Activated CD4-positive, CD25-positive, alpha-beta regulatory T cell treated with anti-CD3 and anti-CD28 coated beads, Interleukin-2, amount 50 U/mL, for 72 hours (primary cell): ENCODE measurements at places on chromosomes 2 and 18.

DNA sequence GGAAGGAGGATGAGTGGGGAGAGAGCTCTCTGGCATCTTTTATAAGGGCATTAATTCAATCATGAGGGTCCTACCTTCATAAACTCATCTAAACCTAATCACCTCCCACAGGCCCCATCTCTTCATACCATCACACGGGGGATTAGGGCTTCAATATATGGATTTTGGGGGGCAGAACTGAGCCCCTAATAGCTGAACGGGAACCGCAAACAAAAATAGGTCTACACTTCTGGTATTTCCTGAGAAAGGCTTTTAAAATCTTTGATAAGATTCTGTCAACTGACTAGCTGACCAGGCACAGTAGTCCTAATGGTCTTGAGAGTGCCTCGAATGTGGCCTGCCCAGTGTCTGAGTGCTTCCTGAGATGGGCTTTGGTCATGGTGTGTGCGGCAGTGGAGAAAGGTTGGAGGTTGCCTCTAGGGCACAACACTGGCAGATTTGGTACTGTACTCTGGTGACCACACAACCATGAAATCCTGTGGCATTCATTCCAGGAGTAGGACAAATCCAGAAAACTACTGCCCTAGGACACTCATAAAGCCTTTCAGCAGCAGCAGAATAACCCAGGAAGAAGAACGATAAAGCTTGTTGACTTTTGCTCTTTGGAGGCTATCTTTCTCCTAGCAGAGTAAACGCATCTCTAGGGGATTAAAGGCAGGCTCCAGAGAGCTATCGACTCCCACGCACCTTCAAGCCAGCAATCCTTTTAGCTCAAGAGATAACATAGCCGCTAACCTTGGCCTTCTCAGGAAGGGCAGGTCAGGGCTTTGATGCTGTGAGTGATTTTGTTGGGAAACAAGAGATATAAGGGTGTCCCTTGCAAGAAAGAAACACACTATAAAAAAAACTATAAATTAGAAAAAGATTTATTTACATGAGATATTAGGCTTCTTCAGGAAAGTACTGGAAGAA, 12.3 kb upstream of the APOB start:
- no peak for DNase-seq

GRCh38 chr2:216925636-216926366, 65.9 kb upstream of the TNP1 start:
- no peak for DNase-seq

DNA sequence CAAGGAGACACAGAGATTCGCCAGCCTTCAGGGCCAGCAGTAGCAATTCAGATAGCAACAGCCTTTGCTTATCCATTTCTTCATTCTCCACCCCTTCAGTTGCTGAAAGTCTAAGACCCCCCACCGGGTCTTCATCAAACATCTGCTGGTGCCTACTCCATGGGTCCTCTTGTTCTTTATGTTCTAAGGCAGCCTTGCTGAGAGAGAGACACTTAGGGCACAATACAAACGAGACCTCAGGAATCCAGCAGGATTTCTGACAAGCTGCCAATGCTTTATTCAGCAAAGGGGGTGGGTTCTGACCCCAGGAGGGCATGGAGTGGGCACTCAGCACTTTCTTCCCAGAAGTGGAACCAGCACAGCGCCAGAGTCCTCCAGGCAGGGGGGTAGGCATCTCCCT, 36.2 kb upstream of the CNGA3 start:
- no peak for DNase-seq

DNA sequence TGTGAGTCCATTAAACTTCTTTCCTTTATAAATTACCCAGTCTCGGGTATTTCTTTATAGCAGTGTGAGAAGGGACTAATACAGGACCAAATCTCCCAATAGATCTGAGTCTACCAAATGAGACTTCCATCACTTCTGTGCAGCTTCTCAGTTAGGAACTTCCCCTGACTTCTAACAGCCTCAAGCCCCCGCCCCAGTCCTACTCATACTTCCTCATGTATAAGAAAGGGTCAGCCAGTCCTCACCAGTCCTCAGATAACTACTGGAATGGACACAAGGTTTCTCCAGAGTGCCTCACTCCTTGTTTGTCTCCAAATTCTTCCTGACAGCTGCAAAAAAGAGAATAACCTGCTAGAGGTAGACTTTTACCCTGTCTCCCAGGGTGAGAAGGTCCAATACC, 19.5 kb downstream of the TTC32 start:
- no peak for DNase-seq

DNA sequence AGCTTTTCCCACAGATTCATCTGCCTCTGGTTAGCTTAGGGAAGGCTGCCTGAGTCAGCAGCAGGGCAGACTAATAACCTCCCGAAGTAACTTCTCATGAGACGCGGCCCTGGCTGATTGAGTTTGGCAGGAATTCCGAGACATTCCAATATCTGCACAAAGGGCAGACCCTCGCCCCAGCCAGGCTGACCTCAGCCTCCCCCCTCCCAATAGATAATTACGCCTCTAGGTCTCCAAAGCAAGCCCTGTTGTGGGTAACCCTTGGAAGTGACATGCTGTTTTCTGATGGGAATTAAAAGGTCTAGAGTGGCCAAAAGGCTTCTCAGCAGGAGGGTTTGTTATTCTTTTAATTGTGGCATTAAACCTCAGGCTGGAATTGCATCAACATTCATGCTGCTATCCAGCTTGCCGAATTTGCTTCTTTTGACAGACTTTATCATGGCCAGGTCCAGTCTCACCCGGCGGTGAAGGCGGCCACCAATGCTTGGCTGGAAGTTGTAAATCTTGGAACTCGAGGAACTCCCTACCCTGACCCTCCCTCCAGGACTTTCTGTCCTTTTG, 98.0 kb upstream of the SLC14A2 start:
- no peak for DNase-seq

- DNase-seq, result no peak
Observed at GRCh38 chr2:234189230-234189629, 138.7 kb downstream of the SPP2 start.

DNA sequence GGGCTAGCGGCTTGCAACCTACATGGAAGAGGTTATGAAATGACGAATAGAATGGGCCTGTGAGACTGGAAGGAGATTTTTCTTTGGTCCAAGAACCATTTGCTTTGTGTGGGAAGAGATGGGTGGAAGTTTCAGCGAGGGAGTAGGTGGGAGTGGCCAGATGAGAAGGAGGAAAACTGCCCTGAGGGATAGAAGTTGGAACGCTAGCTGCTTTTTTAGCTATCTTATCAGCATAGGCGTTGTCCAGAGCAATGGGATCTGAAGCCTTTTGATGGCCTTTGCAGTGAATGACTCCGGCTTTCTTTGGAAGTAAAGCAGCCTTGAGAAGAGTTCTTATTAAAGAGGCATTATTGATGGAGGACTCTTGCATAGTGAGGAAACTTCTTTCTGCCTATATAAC, 52.4 kb downstream of the SPTBN1 start:
- no peak for DNase-seq

GRCh38 chr2:75751360-75751759, 40.6 kb upstream of the GCFC2 start:
- DNase-seq, result no peak

DNA sequence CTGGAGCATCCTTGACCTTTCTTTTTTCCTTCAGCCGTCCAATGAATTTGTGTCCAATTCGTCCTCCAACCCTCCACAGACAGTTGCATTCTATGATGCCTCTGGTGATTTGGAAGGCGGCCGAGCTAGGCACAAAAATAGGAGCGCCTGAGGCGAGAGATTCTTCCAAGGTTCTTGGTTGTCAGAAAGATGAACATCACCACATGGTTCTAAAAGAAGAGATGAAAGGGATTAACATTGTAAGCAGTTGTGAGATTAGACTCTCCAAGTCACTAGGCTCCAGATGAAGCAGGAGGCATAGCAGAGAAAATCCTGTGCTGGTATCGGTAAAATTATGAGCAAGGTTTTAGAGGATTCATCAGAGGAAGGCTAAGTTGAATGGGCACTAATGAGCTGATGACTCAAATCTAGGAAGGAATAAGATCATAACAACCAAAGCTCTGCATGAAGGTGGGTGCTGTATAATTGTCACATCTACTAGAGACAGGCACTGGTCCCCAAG, 75.4 kb upstream of the MAP4K3 start:
- no peak for DNase-seq

DNA sequence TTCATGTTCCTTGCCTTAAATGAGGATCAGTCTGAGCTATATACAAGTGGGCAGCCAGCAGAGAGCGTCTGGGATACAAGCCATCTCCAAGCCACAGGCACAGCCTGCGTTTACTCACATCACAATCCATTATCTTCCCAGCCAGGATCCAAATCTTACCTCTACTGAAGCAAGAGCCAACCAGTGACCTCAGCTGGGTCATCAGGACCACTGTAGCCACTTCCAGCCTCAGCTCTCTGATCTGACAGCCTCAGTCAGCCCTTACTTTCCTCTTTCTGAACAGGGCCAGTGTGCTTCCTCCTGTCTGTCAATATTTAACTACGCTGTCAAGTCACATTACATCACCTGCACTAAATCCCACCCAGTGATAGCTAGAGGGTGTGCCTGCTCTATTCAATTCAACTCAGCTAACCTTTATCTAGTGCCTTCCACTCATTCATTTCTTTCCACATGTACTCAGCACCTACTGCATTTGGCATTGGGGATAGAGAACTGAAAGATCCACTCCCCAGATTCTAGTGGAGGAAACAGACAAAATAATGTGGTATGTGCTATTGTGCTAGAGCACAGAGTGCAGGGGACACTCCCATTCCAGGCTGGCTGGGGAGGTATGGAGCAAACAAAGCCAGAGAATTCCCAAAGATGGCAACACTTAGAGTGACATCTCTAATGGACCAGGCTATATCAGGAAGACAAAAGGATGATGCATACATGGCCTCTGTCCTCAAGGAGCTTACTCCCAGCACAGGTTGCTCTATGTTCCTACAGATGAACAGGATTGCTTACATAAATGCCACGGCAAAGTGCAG, 146.5 kb downstream of the NCKAP5 start:
- DNase-seq, result no peak

- DNase-seq, result no peak
Observed at GRCh38 chr2:224101820-224102630, 62.9 kb upstream of the SERPINE2 start.

GRCh38 chr2:109206569-109207146, 77.7 kb downstream of the SH3RF3 start:
- DNase-seq, result no peak

DNA sequence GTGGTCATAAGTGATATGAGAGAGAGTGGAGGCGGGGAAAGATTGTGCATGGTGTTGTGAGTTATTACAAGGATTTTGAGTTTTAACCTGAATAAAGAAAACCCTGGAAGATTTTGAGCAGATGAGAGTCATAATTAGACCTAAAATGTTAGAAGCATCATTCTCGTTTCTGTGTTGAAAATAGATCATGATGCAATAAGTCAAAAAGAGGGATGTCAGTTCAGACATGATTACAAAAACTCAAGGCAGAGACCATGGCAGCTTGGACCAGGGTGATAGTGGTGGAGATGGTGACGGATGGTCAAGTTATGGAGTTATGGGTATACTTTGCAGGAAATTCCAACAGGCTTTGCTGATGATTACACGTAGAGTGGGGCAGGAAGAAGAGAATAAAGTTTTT, 267.2 kb downstream of the CDH20 start:
- no peak for DNase-seq

DNA sequence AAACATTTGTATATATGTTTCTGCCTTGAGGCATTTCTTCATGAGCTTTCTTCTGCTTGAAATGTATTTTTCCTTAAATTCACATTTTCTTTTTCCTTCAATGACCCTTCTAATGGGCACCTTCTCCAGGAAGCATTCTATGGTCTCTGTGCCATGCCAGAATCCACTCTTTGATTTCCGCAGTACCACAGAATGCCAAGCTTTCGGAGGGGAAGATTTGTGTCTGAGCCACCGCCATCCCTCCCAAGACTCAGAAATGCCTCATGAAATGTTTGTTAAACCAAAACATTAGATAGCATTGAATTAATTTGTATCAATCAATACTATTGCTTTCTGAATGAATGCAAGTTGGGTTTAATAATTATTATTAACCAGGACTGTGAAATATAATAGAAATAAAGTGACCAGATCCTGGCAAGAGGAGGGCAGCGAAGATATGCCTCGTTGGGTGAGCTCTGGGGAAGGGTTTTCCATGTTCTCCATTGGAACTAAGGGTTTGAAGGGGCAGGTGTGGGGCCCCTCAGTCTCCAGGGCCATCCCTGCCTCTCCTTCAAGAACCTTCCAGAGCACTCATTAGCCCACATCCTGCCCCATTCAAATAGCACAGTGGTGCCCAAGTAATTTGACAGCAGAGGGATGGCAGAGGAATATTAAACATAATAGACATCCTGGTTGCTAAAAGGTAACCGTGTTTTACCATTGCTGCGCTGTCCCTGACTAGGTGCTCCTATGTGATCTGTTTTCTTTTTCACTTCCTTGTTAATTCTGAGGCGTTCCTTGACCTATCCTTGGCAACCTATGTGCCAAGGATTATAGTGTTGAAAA, 189.6 kb downstream of the MYCN start:
- no peak for DNase-seq

GRCh38 chr2:186445506-186445905, 40.6 kb upstream of the ZC3H15 start:
- no peak for DNase-seq

- DNase-seq, result no peak
Observed at GRCh38 chr2:53768242-53768542, 588 bp downstream of the CHAC2 start.

- no peak for DNase-seq
Observed at GRCh38 chr18:22846088-22846683, 86.9 kb upstream of the RBBP8 start.

- DNase-seq, result no peak
Observed at GRCh38 chr2:23625726-23626125, 240.7 kb downstream of the KLHL29 start.

DNA sequence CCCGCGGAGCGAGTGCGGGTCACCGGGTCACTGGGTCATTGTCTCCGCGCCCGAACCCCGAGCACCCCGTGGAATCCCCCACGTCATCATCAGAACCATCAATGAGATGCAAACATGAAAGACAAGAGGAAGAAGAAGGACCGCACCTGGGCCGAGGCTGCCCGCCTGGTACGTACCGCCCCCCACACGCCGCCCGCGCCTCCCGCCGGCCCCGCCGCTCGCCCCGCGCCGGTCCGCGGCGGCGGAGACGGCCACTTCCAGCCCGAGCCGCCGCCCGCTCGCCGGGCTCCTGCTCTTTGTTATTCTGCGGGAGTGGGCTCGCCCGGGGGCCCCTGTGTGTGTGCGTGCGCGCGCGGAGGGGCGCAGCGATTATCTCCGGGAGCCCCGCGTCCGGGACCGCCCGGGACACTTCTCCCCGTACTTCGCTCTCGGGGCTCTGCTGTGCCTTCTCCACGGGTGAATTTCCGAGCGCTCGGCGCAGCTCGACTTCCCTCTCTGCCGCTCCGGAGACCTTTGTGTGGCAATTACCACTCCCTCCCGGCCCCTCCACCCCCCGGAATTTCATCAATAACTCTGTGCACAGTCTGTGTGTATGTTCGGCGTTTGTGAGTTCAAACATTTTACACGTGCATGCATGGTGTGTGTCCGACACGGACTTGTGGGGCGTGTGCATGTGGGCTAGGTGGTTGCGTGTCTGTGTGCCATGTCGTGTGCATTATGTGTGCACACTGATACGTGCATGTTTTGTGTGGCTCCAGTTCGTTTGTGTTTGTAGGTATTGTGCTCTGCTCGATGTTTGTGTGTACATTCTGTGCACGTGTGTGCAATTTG, 714 bp downstream of the ASXL3 start:
- no peak for DNase-seq
